ENCODE measurements at places on chromosomes 16 and 17.

- DNase-seq, result no peak
Observed at GRCh38 chr17:4485676-4486646, 12.7 kb upstream of the SPNS2 start.

DNA sequence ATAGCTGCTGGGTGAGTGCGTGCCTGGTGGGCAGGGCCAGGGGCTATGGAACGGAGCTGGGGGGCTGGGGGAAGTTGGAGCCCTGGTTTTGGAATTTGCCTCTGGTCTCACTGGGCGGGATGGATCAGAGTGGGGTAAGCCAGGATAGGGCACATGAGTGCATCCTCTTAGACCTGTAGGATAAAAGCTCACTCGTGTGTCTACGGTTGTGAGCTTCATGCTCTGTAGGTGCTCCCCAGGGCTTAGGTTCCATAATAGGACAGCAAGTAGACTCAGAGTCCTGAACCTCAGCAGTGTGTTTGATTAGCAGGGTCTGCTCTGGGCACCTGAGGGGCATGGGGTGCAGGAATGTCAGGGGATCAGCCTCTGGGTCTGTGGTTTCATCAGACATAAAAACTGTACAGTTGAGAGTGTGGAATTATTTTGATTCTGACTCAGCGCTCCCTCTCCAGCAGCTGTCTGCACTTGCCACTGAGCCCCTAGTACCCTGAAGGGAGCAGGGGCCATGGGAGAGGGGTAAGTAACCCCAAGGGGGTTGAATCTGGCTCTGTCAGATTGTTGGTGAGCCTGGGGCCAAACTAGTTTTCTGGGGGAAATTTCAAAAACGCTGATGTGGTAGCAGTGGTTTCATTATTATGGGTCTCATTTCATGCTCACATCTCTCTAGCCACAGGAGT lies 84.2 kb upstream of the LGALS9 start:
- DNase-seq, result no peak

- no peak for DNase-seq
Observed at GRCh38 chr17:79629548-79630049, 18.7 kb upstream of the RBFOX3 start.

- no peak for DNase-seq
Observed at GRCh38 chr16:66372078-66372897, 5.8 kb downstream of the CDH5 start.
